ENCODE measurements at places on chromosomes 5 and 9. TPM values are rescaled to one million over a fixed set of nuclear protein-coding genes. Genes with fewer than 3 reads are reported as not detected.

IFNA2 gene
- not detected for total RNA-seq

LHFPL2 gene
- 76.0 TPM for total RNA-seq

PCDHGA6 gene
- 3.1 TPM for total RNA-seq

TLX3 gene
- not detected for total RNA-seq

GGTA1 gene
- total RNA-seq, result 6.0 TPM

DEPDC1B gene
- 0.35 TPM for total RNA-seq

STKLD1 gene
- not detected for total RNA-seq

GRCh38 chr5:142894749-142895148, 124.6 kb downstream of the ARHGAP26 start:
- DNase-seq, result no peak

DNA sequence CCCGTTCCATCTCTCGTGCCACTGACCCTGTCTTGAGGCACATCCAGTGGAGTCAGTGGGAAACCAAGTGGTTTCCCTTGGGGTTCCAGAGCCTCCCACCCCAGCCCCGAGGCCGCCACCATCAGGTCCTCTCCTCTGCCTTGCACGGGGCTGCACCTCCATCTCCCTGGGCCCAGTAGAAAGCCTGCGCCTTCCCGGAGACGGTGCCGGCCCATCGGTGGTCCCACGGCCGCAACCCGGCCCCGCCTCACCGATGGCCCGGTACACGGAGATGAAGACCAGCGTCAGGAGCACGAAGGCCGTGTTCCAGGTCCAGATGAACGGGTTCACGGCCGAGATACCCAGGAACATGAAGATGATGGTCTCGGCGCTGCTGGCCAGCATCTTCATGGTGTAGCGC, 40.0 kb downstream of the EXOC3 start:
- no peak for DNase-seq

- DNase-seq, result no peak
Measured at GRCh38 chr9:28782630-28783029, 1209.3 kb upstream of the C9orf72 start.

DNA sequence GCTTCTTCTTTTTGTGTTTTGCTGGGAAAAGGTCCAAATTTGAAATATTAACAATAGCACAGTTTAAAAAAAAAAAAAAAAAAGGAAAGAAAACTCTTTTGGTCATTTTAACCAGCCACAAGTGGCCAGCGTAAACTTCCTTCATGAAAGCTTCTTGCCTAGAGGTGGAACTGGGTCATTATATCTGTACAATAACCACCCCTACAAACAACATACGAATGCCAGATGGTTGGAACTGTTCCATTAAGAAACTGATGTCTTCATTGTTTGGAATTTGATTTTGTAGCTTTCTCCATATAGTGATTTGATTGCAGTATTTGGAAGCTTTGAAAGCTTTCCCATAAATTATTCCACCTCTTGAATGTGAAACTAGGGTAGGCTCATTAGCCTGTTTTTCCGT, 18.3 kb upstream of the LPAR1 start:
- DNase-seq, result no peak

- DNase-seq, result no peak
Measured at GRCh38 chr5:135743181-135743580, 91.3 kb upstream of the SLC25A48 start.

DNA sequence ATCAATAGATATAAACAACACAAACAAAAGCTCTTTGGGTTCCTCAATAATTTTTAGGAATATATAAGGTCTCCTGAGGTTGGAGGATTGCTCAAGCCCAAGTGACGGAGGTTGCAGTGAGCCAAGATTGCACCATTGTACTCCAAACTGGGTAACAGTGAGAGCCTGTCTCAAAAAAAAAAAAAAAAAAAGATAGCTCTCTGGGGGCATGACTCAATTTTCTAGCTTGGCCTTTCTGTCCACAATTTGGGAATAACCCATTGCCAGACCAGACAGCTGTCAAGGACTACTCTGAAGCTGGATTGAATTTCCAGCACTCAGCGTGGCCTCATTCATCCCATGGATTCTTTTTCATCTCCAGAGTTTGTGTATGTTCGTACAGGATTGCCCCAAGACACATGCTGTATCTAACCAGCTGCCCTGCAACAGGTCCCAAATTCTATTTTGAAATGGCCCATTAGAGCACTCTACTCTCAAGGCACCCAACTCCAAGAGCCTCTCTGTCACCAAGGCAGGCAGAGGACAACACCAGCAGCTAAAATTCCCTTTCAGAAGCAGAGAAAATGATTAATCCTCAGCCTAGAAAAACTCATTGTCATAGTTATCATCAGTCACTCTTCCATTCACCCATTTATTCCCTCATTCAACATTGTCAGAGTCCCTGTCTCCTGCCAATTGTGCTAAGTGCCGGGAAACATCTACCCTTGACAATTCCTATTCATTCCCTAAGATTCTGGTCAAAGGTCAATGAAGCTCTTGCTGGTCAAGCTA, 8.7 kb downstream of the FAM193B start:
- DNase-seq, result no peak

FOXI1 gene
- total RNA-seq, result not detected

OR2V2 gene
- total RNA-seq, result not detected

- DNase-seq, result no peak
Measured at GRCh38 chr5:99037668-99038067, 108.9 kb upstream of the CHD1 start.

DNA sequence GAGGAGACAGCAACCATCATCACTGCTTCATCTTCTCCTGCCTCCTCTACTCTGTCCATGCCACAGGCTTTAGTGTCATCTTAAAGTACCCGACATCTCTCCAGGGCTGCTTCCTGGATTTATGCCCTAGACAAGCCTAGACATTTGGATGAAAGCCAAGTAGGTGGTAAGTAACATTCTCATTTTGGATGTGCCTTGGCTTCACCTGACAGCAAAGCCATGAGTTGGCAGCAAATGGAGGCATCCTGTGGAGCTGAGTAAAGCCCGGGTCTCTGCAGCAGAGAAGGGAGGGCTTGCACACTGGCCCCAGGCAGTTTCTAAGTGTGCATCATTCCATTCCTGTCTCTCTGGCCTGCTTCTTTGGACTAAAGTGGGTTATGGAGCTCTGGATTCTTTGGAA, 299.1 kb downstream of the DMAC1 start:
- DNase-seq, result no peak

FOXD4L3 gene
- total RNA-seq, result not detected

- DNase-seq, result no peak
Measured at GRCh38 chr5:177300236-177300880, 3.2 kb downstream of the RAB24 start.

TERT gene
- not detected for total RNA-seq

GOLM1 gene
- total RNA-seq, result 15.4 TPM

LPAR1 gene
- 42.6 TPM for total RNA-seq

PHF24 gene
- total RNA-seq, result 0.39 TPM

GRCh38 chr9:106772523-106773290, 90.3 kb upstream of the ZNF462 start:
- DNase-seq, result no peak

GRCh38 chr5:137141779-137142178, 357.3 kb downstream of the SPOCK1 start:
- DNase-seq, result no peak

FTMT gene
- total RNA-seq, result not detected

- no peak for DNase-seq
Measured at GRCh38 chr9:72949244-72949582, 3.6 kb downstream of the ALDH1A1 start.

DNA sequence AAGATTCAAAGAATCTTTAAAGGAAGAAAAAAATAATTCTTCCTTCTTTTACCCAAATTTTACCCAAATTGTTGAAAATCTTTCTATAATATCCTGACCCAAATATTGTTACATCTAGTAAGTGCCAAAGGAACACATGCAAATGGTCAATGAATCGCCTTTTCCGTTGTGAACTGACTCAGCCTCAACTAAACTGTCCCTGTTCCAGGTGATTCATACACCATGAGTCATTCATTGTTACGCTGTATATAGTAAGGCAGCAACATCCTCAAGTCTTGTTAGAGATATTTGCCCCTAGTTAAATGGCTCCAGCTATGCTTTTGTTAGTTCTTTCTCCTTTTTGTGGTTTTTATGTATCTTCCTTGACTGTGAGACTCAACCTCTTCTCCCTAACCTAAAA, 9.7 kb downstream of the PTGER4 start:
- DNase-seq, result no peak
